ENCODE measurements at places on chromosomes 12 and 14.

GRCh38 chr14:95195031-95195430 lies 37.7 kb upstream of the DICER1 start:
- DNase-seq: no peak

GRCh38 chr12:107635139-107635538 lies 50.5 kb upstream of the PWP1 start:
- no peak for DNase-seq

- DNase-seq: no peak
Observed at GRCh38 chr12:97862072-97862471, 399.5 kb downstream of the RMST start.

DNA sequence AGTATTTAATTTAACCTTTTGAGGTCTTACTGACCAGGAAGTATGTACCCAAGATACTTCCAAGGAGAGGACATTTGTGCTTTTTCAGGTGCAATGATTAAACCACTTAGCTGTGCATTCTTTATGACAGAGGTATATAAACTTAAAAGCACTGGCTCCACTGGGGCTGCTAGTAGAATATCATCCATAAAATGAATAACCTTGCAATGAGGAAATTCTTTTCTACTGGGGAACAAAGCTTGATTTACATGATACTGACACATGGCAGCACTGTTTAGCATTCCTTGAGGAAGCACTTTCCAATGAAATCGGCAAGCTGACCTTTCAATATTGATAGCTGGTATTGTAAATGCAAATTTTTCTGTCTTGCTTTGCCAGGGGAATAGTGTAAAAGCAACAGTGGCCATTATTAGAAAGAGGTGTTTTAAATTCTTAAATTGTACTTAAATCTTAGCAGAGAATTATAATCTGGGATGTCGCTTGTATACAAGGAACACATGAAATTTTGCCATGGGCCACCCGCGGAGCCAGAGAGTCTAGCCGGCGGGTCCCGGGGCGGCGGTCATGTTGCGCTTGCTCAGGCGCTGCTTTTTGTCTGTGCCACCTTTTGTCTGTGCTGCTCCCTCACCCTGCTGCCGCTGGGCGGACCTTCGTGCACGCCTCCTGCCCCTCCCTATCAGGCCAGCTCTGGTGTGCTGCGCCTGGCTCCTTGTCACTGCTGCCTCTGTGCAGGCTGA lies 20.9 kb upstream of the BLTP3B start:
- peak; percentile 73 for DNase-seq

GRCh38 chr14:93778453-93778852 lies 9.8 kb downstream of the PRIMA1 start:
- DNase-seq: no peak

- no peak for DNase-seq
Observed at GRCh38 chr14:33653308-33653695, 297.6 kb downstream of the EGLN3 start.

DNA sequence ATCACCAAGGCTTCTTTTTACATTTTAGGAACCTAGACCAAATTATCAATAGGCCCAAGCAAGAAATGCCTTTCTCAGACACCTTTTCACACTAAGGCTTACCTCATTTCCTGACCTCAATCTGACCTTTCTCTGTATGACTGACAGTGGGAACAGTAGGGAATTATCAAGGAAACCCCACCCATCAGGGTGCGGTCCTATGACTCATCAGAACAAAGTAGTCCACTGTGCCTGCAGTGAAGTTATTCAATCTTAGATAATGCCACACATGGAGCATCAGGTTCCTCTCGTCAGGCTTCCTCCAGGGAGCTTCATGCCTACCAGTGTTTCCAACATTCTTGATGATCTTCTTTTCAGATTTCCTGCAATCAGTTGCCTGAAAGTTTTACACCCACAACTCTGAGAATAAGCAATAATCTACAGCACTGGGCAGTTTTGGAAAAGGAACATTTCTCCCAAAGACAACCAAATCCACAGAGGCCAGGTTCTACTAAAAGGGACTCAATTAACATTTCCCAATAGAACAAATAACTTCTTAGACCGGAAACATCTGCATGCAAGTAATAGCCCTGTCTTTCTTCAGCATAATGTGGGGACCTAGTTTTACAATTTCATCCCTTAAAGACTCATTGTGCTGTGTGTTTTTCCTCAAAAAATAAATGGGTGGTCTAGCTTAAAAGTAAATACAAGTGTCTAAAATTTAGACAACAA lies 35.9 kb upstream of the TMTC2 start:
- peak; percentile 14 for DNase-seq

- DNase-seq: no peak
Observed at GRCh38 chr14:21498540-21499526, 12.3 kb downstream of the METTL3 start.

- DNase-seq: no peak
Observed at GRCh38 chr12:131815131-131815530, 13.1 kb upstream of the MMP17 start.

- no peak for DNase-seq
Observed at GRCh38 chr12:91940826-91941570, 204.6 kb downstream of the BTG1 start.

- DNase-seq: no peak
Observed at GRCh38 chr14:81323093-81323492, 77.0 kb downstream of the STON2 start.

DNA sequence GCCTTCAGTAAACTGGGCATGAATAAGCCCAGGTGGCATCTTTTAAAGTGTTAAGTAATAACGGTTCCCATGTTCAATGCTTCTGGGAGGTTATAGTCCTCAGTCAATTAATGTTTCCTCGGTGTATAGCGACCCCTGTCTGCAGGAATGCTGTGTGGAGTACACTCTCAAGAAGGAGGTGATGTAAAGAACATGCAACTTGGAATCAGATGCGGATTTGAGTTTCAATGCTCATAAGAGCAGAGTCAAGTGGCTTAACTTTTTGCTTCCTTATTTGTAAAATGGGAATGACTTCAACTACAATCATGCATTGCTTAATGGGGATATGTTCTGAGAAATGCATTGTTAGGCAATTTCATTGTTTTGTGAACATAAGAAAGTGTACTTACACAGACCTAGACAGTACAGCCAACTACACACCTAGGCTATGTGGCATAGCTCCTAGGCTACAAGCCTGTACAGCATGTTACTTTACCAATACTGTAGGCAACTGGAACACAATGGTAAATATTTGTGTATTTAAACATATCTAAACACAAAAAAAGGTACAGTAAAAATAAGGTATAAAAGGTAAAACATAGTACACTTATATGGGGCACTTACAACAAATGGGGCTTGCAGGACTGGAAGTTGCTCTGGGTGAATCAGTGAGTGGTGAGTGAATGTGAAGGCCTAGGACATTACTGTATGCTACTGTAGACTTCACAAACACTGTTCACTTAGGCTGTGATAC lies 6.7 kb upstream of the MRPS35 start:
- peak; percentile 68 for DNase-seq

DNA sequence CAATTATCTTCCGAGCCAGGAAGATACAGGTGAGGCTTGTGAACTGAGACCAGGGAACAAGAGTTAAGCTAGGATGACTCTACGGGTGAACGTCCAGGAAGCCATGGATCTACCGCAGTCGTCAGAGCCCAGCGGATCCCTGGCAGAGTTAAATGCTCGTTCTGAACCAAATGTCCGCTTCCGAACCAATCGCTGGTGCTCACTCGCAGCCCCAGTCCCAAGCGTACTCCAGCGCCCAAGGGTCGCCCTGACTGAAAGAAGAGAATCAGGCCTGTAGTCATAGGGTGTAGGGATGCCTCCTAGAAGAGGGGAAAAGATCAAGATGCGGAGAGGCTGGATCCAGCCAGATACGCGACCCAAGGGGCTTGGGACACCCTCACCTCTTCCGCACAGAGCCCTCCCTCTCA lies 283 bp downstream of the VIPAS39 start:
- DNase-seq: no peak

DNA sequence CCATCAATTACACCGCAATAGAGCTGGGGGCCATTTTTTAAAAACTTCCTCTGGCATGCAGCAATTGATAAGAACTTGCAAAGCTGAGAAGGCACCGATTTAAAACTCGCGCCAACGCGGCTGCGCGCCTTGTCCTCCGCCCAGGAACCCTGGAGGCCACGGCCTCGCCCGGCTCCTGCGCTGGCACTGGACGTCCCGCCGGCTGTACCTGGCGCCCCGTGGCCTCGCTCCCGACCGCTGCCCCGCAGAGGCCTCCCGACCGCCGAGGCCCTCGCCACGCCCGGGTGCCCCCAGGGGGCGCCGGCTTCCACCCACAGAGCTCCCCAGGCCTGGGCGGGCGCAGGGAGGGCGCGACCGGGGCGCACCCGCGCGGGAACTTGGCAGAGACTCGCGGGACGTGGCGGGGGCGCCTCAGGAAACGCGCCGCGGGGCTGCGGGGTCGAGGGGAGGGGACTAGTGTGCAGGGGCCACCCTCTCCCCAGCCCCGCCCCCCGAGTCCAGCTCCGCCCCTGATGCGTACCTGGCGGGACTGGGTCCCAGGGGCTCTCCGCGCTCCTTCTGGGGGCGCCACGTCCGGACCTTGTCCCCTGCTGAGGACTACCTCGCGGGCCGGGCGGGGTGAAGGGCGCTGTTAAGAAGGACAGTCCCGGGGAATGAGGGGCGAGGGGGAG lies 65.7 kb downstream of the TNFAIP2 start:
- DNase-seq: peak; percentile 7

GRCh38 chr14:52730709-52731111 lies 744 bp downstream of the STYX start:
- DNase-seq: no peak

- DNase-seq: no peak
Observed at GRCh38 chr12:92365333-92365732, 219.7 kb upstream of the BTG1 start.

GRCh38 chr14:22428700-22429291 lies 160.2 kb downstream of the DAD1 start:
- no peak for DNase-seq

- no peak for DNase-seq
Observed at GRCh38 chr12:121762269-121762668, 31.2 kb downstream of the RHOF start.
